GM12865 (cell line): ENCODE measurements at places on chromosomes 6 and 20.
A peak's percentile ranks its signal among the peaks of the same experiment; 100 is the strongest.

GRCh38 chr6:35486005-35486925 is 10.6 kb downstream of the TEAD3 start:
- DNase-seq: no peak

GRCh38 chr6:42022755-42023384 is 27.5 kb upstream of the TAF8 start:
- peak; percentile 30 for DNase-seq

GRCh38 chr6:21912151-21912832 is 318.7 kb downstream of the SOX4 start:
- no peak for DNase-seq

DNA sequence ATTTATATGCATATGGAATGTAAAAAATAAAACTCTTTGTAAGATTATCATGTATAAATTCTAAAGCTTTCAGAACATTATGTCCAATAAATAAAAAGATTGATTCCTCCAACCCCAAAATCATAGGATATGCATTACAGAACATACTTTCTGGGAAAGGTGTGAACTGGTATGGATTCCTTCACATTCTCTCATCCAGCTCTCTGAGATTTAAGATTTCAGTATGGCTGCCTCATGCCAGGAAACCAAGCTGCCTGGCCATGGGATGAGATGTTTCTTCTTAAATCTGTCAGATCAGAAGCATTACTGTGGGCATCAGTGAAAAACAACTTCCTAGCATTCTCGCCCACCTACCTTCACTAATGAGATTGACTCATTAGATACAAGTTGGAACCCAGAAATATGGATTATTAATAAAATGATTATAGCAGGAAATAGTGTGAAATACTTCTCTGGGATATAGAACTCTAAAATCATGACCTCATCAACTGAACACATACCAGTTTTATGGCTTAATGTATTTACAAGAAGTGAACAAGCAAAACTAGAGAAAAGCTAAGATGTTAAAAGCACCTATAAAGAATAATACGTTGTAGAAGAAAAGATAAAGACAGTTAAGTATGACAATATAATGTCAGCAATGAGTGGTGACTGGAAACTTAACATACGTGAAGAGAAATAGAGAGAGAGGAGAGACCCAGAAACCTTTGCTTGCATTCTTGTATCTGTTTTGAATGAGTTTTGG is 171.6 kb upstream of the PHACTR1 start:
- no peak for DNase-seq

- DNase-seq: no peak
These were observed 222.7 kb upstream of the NOX3 start for GRCh38 chr6:155678361-155678760.
